ENCODE measurements at places on chromosomes 16 and 17.

- no peak for DNase-seq
Observed at GRCh38 chr17:47687328-47687690, 6.7 kb upstream of the TBKBP1 start.

DNA sequence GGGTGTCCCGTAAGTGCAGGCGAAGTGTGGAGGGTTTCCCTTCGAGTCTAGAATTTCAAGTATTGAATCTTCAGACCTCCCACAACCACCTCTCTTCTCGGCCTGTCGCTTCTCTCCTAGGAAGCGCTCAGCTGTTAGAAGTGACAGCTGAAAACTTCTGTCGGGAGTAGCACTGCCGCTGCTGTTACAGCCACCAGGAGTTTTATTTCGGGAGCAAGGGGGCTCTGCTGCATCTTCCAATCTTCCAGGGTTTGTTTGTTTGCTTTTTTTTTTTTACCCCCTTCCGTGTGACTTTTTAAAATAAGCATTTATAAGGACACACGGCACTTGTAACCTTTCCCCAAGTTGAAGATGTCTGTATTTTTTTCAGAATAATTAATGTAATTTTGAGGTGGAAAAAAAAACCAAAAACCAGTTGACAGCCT lies 767 bp downstream of the RPS6KB1 start:
- DNase-seq: no peak

DNA sequence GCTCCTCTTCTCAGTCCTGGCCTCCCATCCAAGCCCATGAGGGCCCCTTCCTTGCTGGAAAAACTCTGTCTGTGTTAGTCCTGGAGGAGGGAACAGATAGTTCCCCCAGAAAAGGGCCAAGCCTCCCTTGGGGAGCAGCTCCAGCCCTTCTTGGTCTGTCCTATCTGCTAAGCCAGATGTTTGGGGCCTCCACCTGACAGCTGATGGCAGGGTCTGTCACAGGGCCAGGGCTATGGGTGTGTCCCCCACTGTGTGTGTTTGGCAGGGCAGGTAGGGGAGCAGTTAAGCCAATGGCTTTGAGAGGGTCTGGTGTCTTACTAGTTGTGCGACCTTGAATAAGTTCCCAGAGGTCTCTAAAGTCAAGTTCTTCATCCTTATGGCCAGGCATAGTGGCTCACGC lies 13.6 kb upstream of the SLC4A1 start:
- no peak for DNase-seq

DNA sequence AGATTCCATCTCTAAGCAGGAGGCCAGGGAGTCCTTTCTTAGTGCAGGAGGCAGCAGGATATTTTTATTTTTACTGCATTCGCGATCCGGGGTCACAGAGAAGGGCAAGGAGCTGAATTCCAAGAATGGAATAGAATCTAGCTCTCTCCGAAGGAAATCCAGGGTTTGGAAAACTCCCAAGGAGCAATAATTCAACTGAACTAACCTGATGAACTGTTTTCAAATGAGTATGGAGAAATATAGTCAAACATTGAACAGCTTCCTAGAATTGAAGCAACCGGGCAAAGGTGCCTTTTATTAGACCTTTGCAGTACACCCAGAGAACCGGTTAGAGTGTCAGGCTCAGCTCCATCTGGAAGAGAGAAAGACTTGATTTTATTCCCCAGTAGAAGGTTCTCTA lies 120.7 kb upstream of the MAF start:
- no peak for DNase-seq

DNA sequence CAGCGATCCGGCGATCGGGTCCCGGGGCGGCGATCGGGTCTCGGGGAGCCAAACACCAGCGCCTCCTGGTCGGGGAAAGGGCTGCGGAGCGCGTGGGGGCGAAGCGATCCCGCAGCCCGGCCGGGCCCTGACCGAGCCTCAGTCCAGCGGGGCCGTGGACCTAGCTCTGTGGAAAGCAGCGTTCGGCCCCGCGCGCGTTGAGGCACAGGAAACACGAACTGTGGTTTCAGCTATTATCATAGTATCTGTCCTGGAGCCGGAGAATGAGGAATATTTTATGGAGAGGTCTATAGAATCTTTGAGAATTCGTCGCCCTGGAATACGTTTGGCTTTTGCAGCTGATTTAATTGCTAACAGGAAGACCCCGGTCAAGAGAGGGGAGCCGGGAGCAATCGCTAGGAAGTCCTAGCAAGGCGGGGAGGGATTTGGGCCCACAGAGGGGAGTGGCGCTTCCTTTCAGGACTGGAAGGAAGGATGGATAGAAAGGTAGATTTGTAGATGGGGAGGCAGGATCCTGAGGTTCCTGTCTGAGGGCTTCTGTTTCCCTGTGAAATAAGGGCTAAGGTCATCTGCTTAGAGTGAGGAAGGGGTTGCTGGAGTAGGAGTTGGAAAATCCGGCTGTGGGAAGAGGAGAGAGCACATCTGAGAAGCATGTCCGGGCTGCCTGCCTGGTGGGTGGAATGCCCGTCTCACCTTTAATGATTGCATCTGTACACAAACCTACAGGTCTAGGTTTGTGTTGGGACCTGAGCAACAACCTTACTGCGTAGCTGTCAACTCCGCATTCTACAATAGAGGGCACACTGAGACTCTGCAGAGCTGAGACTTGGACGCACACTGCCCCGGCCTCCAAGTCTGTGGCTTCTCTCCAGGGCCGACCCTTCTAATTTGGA lies 770 bp downstream of the CCNF start:
- no peak for DNase-seq

DNA sequence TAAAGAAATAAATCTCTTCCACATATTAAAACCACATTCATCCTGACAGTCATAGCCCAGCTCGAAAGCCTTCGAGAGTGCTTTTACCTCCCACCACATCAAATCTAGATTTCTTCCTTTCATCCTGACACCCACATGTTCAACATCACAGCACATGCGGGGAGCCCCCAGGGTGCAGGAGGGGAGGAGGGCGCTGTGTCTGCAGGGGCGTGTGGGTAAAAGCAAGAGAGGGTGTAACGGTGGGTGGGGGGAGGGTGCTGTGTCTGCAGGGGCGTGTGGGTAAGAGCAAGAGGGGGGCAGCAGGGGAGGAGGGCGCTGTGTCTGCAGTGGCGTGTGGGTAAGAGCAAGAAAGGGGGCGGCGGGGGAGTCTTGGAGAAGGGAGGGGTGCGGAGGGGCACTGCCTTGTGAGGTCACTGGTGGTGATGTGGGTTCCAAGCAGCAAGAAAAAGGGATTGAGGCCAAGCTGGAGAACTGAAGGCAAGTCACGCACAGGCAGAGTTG lies 34.7 kb downstream of the ADCY9 start:
- DNase-seq: no peak

DNA sequence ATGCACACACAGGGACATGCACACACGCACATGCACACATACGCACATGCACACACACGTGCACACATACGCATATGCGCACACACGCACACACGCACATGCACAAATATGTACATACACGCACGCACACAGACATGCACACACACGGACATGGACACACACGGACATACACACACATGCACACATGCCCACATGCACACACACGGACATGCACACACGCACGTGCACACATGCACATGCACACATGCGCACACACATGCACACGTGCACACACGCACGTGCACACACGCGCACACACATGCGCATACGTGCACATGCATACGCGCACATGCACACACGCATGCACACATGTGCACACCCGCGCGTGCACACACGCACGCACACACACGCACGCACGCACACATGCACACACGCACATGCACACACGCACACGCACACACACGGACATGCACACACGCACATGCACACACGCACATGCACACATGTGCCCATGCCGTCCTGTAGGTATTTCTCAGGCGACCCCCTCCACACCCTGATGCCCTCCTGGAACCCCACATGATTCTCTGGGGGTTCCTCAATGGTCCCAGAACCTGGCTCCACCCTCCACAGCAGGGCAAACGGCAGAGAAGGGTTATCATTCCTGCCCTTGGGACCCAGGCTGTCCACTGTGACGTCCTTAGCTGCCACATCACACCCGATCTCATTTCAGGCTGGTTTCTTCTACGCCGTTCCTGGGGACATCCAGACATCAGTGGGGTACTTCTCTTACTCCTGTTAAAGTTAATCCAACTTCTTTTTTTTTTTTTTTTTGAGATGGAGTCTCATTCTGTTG lies 9.6 kb upstream of the RBFOX3 start:
- DNase-seq: no peak

DNA sequence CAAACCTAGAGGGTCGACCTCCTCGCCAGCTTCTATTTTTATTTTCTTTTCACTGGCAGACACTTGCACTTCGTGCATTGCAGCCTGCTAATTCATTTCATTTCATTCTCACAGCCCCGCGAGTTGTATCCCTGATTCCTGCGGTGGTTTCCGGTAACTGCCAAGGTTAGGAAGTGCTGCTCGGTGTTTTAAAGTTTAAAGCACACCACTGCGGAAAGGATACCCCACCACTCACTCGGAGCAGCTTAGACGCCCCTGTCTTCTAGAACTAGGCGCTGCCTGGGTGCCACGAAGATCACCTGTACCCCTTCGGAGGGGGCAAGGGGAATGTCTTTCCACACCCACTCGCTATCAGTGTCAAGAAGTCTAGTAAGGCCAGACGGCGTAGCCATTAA lies 509 bp downstream of the CNEP1R1 start:
- DNase-seq: no peak

Measured in RCC 7860 (cell line).